ENCODE measurements at places on chromosomes 12 and 14.

DNA sequence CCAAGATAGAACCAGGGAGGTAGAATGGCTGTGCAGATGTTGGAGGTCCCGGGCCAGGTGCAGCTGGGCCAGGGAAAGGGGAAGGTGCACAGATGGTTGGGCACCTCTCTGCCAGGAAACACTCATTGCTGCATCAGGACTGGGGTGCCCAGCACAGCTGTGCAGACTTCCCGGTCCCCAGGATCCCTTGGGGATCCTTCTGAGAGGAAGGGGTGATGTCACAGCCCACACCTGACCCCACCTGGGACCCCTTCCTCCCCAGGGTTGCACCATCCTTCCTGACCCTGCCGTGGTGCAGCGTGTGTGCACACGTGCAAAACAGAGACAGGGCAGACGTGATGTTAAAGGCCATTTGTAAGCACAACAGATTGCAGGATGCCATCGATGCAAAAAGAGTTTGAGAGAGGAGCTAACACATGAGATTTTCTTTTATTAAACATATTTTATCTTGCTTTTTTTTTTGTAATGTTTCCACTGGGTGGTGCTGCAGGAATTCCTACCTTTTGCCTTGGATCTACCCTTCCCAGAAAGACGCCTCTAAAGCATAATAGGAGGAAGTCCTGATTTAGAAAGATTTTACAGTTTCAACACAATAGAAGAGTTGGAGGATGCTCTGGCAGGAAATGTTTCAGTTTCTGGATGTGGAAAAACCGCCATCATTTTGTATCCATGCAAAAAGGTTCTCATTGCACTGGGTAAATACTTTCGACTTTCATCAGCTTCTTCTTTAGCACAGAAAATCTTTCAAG lies 14.8 kb downstream of the ELK3 start:
- DNase-seq, result no peak

DNA sequence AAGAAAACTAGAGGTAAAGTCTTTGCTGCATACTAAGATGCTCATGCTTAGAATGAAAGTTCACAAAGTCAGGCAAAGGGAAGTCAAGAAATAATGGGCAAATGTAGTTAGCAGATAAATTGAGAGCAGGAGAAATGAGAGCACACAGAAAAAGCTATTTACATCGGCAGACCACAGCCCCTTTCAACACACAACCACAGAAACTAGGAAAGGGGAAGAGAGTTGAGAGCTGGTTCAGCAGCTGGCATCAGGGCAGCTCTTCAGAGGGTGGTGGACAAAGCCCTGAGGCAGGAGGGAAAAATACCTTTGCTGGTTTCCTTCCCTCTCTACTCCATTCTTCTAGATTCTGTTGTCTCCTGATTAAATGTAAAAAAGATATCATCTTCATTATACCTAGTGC lies 95.4 kb upstream of the ANO4 start:
- no peak for DNase-seq

DNA sequence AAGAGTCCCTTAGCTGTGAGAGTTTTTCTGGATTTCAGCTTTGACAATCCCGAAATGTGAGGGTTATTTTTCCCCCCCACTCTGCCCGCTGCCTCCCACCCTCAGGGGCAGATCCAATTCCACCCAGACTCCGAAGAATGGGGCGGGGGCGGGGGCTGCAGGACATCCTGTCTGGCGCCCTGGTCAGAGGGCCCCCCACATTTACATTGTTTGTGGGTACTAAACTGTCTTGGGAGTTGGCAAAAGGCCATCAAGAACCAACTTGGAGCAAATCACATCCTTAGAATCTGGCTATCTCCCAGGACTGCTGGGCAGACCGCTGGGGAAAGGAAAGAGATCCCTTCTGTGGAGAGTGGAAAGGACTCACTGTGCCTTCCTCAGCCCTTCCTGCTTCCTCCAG lies 2.4 kb downstream of the EMP1 start:
- DNase-seq, result no peak

DNA sequence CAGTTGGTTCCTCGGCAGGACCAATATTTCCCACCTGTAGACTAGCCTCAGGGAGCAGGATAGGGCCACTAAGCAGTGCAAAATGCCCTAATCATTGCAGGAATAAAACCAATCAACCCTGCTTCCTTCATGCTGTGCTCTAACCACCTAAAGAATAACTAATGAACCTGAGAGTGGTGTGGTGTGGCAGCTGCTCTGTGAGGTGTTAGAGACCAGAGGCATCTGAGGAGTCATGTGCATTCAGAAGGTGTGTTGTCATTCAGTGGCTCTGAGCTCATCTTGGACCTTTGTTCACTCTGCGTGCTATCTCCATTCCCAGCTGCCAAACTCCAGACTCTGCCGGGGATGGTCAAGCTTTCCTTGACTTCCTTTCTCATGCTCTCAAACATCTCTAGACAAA lies 136.7 kb upstream of the EGLN3 start:
- DNase-seq, result no peak

- DNase-seq, result no peak
Measured at GRCh38 chr14:88967299-88967698, 142.8 kb downstream of the TTC8 start.

All from erythroblast (primary cell).